ENCODE measurements at places on chromosomes 5 and 9.
A peak's percentile ranks its signal among the peaks of the same experiment; 100 is the strongest.

- no peak for DNase-seq
Measured at GRCh38 chr5:11792621-11793020, 111.6 kb downstream of the CTNND2 start.

DNA sequence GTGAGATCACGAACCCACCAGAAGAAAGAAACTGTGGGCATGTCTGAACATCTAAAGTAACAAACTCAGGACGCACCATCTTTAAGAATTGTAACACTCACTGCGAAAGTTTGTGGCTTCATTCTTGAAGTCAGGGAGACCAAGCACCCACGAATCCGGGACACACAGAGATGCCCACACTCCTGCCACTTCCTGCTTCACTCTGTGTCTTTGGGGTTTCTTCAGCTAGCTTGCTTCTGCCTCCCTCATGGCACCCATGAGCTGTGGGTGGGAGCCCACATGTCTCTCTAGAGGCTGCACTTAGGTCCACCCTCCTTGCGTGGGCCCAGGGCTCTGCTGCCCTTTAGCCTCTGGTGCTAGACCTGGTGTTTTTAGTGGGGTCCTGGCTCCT lies 61.2 kb upstream of the CNOT6 start:
- DNase-seq, result no peak

GRCh38 chr5:8081179-8081578 lies 212.2 kb downstream of the MTRR start:
- no peak for DNase-seq

GRCh38 chr9:14383294-14383693 lies 69.4 kb upstream of the NFIB start:
- no peak for DNase-seq

GRCh38 chr5:132024789-132025402 lies 13.4 kb upstream of the ACSL6 start:
- no peak for DNase-seq

DNA sequence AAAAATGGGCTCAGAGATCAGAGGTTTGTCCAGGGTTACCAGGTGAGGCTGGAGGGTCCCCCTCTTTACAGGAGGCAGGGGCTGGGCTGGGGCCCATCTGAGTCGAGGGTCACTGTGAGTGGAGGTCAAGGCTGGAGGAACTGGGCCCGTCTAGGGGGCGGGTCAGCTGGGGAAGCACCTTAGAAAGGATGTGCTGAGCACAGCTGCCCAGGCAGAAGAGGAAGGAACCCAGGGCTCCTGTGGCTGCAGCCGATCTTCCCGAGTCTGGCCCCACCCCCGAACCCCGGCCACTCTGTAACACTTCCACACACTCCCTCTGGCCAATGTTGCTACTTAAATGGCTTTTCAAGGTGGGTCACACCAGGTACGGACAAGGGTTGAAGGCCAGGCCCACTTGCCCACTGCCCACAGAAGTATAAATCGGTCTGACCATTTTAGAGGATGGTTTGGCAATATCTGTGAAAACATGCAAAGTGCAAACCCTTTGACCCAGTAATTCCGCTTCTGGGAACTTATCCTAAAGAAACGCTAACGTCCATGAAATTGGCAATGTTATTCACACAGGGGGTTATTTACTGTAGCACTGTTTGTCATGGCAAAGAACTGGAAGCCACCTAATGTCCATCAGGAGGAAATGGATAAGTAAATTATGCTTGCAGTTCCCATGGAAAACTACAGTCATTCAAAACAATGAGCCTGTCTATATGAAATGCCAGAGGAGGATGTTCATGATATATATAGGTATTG lies 30.5 kb upstream of the EEIG1 start:
- DNase-seq, result no peak

- DNase-seq, result no peak
Measured at GRCh38 chr5:14250084-14250695, 107.0 kb downstream of the TRIO start.

GRCh38 chr9:80127920-80128319 lies 556.2 kb downstream of the TLE4 start:
- no peak for DNase-seq

DNA sequence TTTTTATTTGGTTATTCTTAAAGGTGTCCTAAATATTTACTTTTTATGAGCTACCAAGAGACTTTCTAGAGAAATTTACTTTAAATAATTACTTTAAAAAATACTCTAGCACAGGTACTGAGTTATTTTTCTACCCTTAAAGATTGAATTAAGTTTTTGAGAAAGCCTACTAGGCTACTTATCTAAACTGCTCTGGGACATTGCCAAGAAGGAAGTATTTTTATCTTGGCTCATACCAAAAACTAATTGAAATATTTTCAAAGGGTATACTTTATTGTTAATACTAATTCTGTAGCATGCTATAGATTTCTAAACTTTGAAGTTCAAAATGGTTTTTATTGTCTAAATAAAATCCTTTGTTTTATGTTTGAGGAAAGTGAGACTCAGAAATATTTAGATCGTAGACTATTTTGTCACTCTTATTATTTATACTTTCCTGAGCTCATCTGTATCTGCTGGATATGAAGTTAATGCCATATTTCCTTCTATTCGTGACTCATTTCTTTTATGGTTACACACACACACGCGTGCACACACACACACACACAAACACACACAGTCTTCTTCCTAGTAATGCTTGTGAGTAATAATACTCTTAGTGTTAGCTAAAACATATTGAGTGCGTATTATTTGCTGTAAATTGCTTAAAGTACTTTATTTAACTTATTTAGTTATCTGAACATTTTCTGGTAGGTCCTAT lies 89.5 kb downstream of the MAN2A1 start:
- DNase-seq, result no peak

- no peak for DNase-seq
Measured at GRCh38 chr9:133572821-133573361, 36.3 kb downstream of the FAM163B start.

DNA sequence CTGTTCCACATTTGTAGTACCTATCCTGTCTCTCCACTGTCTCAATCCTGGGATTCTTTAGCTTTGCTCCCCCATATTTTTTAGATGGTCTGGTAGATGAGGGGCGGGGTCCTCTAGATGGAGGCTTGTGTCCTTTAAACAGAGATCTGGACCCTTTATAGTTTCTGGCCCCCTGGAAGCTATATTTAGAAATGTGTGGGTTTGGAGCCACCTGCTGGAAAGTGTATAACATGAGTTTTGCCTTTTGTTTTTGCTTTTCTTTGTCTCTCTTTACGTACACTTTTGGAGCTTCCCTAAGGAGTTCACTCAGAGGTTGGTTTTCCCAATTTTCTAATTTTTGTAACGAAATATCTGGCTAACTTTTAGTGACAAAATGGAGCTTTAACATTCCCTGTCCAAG lies 110.7 kb downstream of the CFAP95 start:
- no peak for DNase-seq

DNA sequence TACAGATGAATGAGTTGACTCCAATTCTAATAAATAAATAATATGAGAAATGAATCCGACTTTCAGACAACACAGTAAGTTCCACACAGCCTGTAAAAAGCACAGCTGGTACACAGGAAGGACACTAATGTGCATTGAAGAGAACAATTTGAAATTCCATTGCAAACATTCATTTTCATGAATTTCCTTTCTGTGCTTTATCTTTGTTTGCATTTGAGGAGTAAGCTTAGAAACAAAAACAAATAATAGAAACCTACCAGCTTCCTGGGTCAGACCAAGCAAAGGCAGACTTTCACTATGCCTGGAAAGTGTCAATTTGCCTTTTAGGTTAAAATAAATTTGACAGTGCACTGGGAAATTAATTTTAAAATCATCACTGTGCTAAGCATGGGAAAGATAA lies 143.8 kb upstream of the VLDLR start:
- no peak for DNase-seq

- no peak for DNase-seq
Measured at GRCh38 chr9:21265421-21266189, 25.8 kb upstream of the IFNA14 start.

DNA sequence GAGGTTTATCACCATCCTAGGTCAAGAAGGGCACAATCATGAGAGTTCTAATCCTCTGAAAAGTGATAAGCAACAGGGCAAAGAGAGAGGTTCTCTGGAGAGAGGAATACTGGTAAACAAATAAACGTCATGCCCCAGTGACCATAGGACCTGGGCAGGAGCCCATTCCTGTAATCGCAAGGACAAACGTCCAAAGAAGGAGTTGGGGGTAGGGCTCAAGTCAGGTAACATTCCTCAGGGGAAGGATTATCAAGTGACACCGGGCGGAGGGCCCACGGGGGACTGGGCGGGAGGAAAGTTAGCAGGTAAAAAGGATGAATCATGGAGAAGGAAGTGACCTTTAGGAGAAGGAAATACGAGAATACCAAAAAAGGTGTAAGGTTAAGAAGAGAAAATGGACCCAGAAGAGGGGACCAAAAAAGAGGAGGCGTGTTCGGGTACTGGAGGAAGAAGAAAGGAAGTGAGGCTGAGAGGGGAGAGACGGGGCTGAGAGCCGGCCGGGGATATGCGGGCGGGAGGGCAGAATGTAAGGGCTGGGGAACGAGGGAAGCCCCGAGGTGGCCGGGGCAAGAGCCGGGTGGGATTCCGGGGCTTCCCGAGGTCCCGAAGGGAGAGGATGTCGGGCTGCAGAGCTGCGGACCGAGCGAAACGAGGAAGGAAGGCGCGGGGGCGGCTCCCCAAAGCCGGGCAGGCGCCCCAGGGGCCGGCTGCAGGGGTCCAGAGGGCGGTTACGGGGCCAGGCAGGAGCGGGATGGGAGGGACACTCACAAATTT lies 583 bp downstream of the DIAPH1 start:
- peak; percentile 53 for DNase-seq

DNA sequence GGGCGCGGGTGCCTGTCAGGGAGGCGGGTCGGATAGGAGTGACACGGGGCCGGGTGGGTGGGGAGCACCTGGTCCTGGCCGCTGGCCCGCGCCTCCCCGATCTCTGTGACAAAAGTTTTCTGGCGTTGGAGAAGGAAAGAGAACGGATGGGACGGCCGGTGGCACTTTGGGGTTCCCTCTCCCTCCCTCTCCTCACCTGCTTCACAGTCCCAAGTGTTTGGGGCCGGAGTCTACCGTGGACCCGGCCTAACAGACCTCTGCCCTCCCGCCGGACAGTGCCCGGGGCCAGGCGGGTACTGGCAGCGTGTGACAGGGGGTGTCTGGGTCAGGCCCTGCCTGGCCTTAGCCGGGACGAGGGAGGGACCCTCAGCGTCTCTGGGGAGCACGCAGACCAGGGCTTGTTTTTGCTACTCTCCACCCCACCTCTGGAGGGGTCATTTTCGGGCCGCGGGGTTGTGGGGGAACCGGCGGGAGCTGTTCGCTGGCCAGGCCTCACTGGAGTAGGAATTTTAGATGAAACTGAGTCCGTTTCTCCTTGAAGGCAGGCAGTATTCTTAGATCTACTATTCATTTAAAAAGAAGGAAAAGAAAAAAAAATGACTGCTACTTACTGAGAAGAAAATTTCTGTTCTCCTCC lies 1.7 kb downstream of the PRDM6 start:
- DNase-seq, result no peak

DNA sequence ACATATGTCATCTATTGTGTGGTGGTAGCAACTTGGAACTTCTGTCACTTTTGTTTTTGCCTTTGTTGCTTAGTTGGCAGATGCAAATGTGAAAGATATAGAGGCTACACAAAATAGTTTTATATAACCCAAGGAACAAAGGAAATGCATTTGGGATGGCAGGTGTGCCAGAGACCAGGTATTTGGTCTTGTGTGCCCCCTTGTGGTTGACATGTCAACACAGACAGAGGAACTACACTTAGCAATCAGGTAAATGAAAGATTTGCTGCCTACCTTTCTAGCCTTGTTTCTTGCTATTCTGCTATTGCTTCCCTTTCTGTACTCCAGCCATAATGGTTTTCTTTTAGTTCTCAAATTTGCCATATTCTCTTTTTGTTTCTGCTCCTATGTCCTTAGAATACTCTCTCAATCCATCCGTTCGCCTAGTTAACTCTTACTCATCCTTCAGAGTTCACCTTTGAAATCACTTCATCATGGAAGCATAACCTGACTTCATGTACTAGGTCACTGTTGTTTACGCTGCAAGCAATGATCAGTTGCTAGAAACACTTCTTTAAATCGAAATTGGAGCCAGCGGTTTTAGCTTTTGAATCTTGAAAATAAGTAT lies 119.5 kb downstream of the TRPM3 start:
- no peak for DNase-seq

DNA sequence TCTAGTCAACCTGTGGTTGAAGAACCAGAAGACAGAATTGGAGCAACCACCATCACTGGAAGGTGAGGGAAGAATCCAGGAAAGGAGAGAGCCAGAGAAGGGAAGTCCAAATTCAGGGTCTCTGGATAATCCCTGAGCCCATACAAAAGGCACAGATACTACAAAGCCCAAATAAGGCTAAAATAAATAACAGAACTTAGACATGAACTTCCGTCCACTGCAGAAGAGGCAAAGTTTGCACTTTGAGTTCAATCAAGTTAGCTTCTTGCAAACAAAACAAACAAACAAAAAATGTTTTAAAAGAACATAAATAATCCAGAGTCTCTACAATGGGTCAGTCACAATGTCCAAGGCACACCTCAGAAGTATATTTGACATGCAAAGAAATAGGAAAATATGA lies 21.0 kb downstream of the CFAP77 start:
- DNase-seq, result no peak

GRCh38 chr9:109588415-109588814 lies 90.3 kb upstream of the PTPN3 start:
- no peak for DNase-seq

DNA sequence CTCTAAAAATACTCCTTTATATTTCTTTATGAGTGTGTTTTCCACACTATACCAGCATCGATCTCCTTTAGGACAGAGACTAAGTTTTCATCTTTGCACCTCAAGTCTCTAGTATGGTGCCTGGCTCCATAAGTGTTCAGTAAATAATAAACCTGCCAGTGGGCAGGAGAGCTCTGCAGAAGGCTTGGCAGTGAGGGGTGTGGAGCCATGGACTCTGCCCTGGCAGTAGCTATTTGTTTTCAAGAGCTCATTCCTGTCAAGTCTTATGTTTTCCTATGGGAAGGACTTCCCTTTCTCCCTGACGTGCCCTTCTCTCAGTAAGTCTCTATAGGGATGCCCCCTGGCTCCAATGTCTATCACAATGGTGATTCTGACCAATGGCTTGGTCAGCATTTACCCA lies 252.2 kb downstream of the PIK3R1 start:
- no peak for DNase-seq

DNA sequence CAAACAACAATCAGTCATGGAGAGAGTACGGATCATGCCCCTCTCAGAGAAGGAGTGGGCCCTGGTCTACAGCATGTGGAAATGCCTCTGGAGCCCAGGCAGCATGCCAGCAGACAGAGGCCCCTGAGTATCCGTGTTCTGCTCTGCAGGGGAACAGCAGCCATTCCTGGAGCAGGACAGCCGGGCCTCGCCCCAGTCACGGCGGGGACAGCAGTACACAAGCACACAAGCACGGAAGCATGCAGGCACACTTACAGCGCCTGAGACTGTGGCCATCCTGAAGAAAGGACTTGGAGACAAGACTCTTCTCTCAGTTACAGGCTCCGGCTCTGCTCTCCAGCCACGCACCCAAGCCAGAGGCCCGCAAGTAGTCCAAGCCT lies 102.6 kb upstream of the ALDH1B1 start:
- DNase-seq, result no peak

GRCh38 chr9:129930743-129931142 lies 95.5 kb downstream of the USP20 start:
- no peak for DNase-seq

Data from NK-92 treated with Interleukin-12 subunit alpha and Interleukin-12 subunit beta, amount 100 ng/mL, for 24 hours (cell line).